ENCODE measurements at places on chromosomes 5 and 9.
A peak's percentile ranks its signal among the peaks of the same experiment; 100 is the strongest.

DNA sequence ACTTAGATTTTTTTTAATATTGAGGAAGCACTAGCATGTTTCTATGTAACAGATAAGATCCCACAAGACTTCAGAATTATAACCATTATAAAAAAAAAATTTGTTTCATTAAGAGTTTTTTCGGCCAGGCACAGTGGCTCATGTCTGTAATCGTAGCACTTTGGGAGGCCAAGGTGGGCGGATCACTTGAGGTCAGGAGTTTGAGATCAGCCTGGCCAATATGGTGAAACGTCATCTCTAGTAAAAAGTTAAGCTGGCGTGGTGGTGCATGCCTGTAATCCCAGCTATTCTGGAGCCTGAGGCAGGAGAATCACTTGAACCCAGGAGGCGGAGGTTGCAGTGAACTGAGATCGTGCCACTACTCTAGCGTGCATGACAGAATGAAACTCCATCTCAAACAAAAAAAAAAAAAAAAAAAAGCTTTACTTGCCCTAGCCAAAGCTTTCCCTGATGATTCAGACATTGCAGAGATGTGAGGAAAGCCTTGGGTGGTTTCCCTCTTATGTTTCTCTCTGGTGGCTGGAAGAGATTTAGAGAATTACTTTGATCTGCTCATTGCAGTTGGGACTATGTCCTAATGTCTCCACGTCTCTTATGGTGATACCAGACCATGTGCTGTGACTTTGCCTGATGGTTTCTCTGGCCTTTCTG, 65.4 kb downstream of the EGFLAM start:
- no peak for DNase-seq

DNA sequence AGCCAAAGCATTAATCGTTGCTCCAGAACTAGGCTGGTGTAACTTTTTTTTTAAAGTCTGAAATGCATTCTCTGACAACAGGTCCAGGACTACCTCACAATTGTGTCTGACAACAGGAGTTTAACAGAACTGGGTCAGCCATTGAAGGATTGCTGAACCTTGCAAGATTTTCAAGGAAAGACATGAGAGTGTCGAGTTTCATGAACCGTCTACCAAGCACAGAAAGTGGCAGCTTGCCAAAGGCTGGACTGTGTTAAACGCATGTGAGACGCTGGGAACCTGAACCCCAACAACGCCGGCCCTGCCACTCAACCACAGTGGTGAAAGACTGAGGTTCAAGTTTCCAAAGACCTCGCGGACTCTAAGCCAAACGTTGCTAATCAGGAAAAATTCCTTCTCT, 79.1 kb downstream of the LHFPL2 start:
- DNase-seq: no peak

GRCh38 chr9:106653213-106653612, 209.8 kb upstream of the ZNF462 start:
- no peak for DNase-seq

DNA sequence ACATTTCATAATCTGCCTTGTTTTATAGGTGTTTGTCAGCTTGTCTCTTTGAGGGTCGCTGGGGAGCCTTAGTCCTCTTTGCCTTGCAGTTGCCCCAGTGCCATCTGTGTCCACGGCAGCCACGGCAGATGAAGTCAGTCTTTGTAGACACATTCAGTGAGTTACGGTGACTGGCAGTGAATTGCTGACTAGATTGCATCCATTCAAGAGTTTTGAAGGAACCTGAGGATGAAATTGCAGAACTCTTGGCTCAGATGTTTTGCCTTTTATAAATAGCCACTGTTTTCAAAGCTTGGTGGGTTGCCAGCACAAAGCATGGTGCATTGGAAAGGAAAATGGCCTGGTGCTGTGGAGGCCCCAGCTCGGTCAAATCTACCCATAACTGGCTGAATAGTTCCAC, 125.6 kb downstream of the TRIO start:
- no peak for DNase-seq

- DNase-seq: no peak
Measured at GRCh38 chr9:72554221-72554641, 32.8 kb downstream of the TMC1 start.

- no peak for DNase-seq
Measured at GRCh38 chr9:2718001-2718697, 839 bp downstream of the KCNV2 start.

DNA sequence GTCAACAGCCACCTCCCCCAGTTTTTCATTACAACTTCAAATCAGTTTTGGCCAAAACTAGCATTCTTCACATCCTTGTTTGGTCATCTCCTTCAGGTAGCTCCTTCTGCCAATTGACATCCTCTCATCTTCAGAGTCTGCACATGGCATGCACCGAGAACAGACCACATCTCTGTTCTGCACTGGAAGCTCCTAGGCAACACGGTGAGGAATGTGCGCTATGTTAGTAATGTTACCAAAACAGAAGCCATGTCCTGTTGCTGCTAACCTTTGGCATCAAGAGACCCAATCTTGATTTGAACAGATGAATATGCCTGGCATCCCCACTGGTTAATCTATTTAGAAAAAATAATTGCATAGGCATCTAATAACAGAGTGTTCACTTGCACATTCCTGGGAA, 5.1 kb upstream of the HK3 start:
- no peak for DNase-seq

DNA sequence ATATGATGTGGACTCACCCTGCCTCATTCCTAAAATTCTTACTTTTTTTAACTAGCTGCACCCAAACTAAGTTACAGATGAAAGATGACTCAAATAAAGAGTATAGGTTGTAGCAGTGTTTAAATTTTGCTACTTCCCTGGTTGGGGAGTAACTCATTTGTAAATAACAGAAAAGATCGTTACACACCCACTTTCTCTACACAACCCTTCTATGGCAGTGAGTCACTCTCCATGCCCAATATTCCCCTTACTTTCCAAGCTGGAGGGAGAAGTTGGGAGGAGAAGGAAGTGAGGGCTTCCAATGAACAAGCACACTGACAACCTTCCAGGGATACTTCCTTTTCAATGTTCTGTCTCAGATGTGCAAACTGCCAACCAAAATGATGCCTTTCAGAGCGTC, 1.9 kb downstream of the RASEF start:
- no peak for DNase-seq

GRCh38 chr9:136608348-136609159, 54.2 kb upstream of the EGFL7 start:
- DNase-seq: no peak

DNA sequence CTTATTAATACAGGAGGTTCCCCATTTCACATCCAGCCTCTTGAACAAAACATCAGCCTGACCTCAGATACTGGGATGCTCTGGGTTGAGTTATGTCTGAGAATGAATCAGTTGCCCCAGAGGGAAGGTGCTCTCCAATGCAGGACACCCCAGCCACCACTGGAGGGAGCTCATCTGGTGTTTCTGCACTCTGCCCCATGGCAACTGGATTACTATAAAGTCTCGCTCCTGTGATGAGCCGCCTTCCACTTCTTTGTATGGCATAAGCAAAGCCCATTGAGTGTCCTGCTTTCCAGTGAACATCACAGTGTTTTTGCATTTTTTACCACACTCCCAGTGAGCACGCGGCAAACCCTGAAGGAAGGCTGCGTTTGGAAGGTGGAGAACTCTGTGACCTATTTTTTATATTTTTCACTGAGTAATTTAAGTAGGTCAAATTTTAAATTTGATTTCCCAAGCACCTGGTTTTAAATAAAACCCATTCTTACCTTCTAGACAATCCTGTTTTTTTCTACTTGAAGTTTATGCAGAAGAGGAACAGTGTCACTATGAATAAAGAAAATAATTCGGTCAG, 176.9 kb upstream of the WWC1 start:
- peak; percentile 16 for DNase-seq

GRCh38 chr9:114432323-114433067, 44.7 kb upstream of the AKNA start:
- no peak for DNase-seq

- no peak for DNase-seq
Measured at GRCh38 chr5:153907170-153907775, 131.4 kb downstream of the FAM114A2 start.

- no peak for DNase-seq
Measured at GRCh38 chr9:137417161-137418021, 5.6 kb downstream of the EXD3 start.

- DNase-seq: no peak
Measured at GRCh38 chr9:33241298-33241697, 1.3 kb downstream of the SPINK4 start.

DNA sequence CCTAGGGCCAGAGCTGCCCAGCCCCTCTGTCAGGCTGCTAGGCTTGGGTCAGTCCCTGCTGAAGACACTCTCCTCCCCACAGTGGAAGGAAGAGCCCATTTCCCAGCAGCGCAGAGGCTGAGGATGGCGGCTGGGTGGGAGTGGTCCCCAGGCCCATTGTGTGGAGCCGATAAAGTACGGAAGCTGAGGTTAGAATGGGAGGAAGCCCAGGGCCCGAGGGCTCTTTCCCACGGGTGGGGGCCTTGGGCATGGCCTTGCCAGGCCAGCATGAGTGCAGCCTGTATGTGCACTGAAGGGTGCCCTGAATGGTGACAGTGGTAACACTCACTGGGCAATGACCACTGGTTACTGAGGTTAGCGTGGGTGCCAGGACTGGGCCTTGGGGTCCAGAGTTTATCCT, 125.9 kb downstream of the RGS3 start:
- no peak for DNase-seq

GRCh38 chr5:151895660-151896030, 29.0 kb downstream of the GLRA1 start:
- no peak for DNase-seq

DNA sequence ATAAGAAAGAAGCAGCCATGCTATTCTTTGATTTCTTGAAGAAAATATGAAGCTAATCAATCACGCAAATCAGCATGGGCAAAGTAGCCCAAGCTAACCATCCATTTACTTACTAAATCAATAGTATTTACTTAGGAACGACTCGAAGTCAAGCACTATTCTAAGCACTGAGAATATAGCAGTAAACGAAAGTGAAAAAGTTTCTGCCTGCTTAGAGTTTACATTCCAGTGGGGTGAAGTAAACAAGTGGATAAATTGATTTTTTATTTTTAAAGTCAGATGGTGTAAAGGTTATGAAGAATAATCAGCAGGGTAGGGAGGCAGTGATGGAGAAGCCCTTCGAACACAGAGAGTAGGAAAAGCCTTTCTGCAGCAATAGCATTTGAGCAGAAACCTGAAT, 5.5 kb downstream of the TSTD2 start:
- no peak for DNase-seq

DNA sequence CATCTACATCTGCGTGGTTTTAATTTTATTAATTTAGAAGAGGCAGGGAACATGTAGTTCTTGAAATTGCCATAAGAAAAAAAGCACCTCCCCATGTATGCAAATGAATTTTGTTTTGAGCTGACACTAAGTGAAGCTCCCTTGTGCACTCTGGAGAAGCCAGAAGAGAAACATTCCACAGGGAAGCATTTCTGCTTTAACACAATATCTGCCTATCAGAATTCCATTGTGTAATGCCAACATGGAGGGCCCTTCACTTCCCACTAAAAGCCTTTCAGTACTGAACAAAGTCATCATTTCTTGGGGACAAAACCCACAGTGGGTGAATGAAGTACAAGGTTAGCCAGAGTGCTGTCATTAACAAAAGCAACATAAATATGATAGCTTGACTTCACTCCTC, 59.7 kb downstream of the PRELID2 start:
- DNase-seq: no peak

- no peak for DNase-seq
Measured at GRCh38 chr9:124676159-124676551, 95.0 kb downstream of the NR6A1 start.

- no peak for DNase-seq
Measured at GRCh38 chr5:138721979-138722378, 31.2 kb upstream of the CTNNA1 start.
